Activated CD4-positive, alpha-beta memory T cell treated with anti-CD3 and anti-CD28 coated beads for 36 hours (primary cell): ENCODE measurements at places on chromosomes 12 and 14.

- no peaks in the 10 kb centered on the region for H3K27me3 ChIP-seq
- DNase-seq: no peak
- no peak overlapping the region for H3K27ac ChIP-seq
- H3K4me1 ChIP-seq: peaks cover 34% of the 10 kb centered on the region
- no peaks in the 10 kb centered on the region for H3K36me3 ChIP-seq
Observed at GRCh38 chr14:101709533-101709881, 52.0 kb upstream of the PPP2R5C start.

DNA sequence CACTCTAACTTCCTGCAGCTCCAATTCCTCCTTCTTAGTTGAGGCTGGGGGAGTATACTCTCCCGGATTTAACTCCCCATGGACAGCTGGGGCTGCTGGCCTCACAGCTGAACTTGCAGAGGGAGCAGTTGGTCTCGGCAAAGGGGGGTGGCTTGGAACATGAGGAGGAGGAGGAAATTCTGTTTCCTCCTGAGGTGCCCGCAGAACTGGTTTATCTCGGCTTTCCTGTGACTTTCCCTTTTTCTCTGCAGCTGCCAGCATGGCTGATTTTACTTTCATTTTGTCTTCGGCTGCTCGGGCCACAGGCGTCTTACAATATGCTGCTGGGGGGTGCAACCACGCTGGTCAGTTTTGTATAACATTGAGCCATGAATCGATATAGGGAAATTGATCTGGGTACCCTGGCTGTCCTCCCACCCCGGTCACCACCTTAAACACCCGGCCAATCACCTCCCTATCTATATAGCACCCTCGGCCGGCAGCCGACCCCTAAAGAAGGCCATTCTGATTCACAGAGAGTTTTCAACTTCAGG is 1317.6 kb downstream of the TMEM121 start:
- peak overlapping the region; percentile 47 for H3K27ac ChIP-seq
- no peaks in the 10 kb centered on the region for H3K36me3 ChIP-seq
- no peaks in the 10 kb centered on the region for H3K27me3 ChIP-seq
- H3K4me3 ChIP-seq: peak overlapping the region; percentile 87
- peaks cover 29% of the 10 kb centered on the region for H3K4me1 ChIP-seq
- DNase-seq: peak; percentile 50

- no peak overlapping the region for H3K4me3 ChIP-seq
- no peaks in the 10 kb centered on the region for H3K4me1 ChIP-seq
- DNase-seq: no peak
- no peaks in the 10 kb centered on the region for H3K36me3 ChIP-seq
- no peak overlapping the region for H3K27ac ChIP-seq
- H3K27me3 ChIP-seq: peaks cover 28% of the 10 kb centered on the region
Observed at GRCh38 chr12:111171345-111171744, 197.6 kb downstream of the PHETA1 start.

DNA sequence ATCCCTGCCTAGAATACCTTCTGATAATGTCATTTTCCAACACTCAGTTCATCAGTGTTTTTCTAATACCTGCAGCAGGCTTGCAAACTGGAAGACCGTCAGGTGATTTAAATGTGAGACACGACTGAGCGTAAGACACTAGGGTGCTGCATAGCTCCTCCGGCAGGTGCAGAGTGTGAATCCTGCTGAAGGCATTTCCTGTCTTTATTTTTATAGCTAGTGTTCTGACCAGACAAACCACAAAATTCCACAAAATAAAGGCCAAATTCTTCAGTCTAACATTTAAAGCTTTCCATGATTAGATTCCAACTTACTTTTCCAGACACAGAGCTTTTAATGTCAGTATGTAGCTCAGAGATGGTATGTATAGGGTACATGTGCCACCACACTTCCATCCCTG is 70.7 kb downstream of the BBS10 start:
- H3K27ac ChIP-seq: no peak overlapping the region
- peaks cover 13% of the 10 kb centered on the region for H3K27me3 ChIP-seq
- peaks cover 12% of the 10 kb centered on the region for H3K4me1 ChIP-seq
- no peak for DNase-seq

GRCh38 chr12:75714462-75715322 is 203.3 kb upstream of the KRR1 start:
- H3K4me3 ChIP-seq: no peak overlapping the region
- DNase-seq: no peak
- H3K27me3 ChIP-seq: no peaks in the 10 kb centered on the region
- no peak overlapping the region for H3K27ac ChIP-seq

GRCh38 chr12:56172839-56173238 is 14.7 kb downstream of the MYL6 start:
- no peak overlapping the region for H3K4me3 ChIP-seq
- peaks cover 46% of the 10 kb centered on the region for H3K36me3 ChIP-seq
- H3K27me3 ChIP-seq: no peaks in the 10 kb centered on the region
- no peaks in the 10 kb centered on the region for H3K4me1 ChIP-seq
- DNase-seq: no peak

DNA sequence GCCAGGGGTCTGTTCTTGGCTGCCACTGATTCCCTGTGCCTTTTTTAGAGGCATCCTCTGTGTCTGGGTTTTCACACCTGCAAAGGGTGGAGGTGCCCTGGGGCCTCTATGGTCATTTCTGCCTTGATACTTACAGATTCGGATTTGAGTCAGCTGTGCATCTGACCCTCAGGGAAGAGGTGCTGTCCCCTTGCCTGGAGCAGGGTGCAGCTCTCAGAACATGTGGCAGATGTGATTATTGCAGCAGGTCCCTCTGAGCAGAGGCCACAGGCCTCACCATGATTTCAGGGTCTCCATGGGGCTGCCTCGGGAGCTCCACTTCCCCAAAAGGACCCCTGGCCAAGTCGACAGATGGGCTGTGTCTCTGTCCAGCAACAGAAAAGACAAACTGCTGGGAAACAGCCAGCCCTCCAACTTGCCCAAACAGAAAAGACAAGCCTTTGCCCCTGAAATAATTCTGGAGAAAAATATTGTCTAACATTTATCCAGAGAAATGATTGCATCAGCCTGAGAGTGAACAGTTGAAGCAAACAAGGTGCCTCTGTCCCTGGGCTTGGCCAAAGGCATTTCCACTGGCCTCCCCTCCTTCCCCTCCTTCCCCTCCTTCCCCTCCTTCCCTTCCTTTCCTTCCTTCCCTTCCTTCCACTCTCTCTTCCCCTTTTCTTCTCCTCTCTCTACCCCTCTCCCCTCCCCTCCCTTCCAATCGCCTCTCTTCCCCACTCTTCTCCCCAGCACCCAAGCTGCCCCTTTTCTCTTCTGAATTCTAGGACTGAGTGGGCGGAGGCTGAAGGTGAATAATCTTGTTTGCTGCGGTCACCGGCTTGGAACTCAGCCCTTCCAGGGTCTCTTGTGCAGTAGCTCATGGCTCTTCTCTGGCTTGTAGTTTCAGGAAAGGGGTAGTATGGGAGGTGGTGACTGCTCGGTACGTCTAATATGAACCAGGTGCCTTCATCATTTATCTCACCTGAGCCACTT is 676 bp downstream of the SERPINA3 start:
- H3K4me1 ChIP-seq: no peaks in the 10 kb centered on the region
- H3K27ac ChIP-seq: no peak overlapping the region
- DNase-seq: no peak
- no peaks in the 10 kb centered on the region for H3K36me3 ChIP-seq
- H3K4me3 ChIP-seq: no peak overlapping the region

DNA sequence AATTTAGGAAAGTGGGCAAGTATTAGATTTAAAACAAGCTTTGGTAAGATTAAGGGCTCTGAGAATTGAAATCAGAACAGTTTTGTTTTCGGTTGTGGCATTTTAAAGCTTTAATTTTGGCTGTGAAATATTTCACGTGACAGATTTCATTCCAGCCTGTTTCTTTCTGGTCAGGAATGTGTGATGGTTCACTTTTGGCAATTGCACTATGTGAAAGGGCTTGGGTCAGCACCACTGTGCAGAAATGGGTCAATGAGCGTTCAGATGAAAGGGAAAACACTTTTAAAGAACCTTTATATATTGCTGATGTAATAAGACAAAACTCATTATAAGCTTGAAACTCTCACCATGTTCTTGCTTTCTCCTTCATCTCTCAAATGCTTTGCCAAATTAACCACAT is 17.1 kb downstream of the NUBPL start:
- H3K4me1 ChIP-seq: peaks cover 6% of the 10 kb centered on the region
- H3K4me3 ChIP-seq: no peak overlapping the region
- no peaks in the 10 kb centered on the region for H3K27me3 ChIP-seq
- no peak for DNase-seq
- no peak overlapping the region for H3K27ac ChIP-seq
- peaks cover 7% of the 10 kb centered on the region for H3K36me3 ChIP-seq

DNA sequence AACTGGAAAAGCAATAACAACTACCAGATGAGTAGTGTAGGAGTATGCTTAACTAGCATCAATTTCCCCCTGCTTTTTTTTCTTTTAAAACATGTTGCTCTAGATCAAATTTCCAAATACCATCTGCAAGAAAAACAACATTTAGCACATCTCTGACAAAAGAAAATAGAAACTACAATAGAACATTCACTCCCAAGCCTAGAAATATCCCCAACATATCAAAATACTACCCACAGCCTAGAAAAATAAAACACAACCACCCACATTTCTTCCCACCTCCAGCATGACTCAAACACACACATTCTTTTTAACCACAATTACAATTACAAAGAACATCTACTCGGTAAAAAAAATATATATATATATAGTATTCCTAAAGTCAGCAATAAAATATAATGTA is 120.0 kb downstream of the PPFIA2 start:
- no peaks in the 10 kb centered on the region for H3K4me1 ChIP-seq
- no peaks in the 10 kb centered on the region for H3K36me3 ChIP-seq
- no peak for DNase-seq
- no peak overlapping the region for H3K4me3 ChIP-seq
- H3K27ac ChIP-seq: no peak overlapping the region

DNA sequence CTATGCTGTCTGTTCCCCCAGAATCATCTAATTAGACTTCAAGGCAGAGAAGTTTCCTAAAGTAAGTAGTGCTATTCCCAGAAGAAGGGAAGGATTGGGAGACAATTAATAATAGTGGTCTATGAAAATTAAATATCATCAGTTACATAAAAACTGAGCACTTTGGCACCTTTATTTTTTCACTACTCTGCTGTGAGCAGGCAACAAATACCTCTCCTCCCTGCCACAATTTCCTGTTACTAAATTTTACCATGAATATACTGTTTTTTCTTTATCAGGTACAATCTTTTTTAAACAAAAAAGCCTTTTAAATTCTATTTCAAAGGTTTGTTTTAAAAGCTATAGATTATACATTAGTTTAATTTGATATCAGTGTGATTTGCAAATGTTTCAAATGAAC is 29.4 kb upstream of the KRAS start:
- no peaks in the 10 kb centered on the region for H3K27me3 ChIP-seq
- peaks cover 35% of the 10 kb centered on the region for H3K4me1 ChIP-seq
- H3K4me3 ChIP-seq: no peak overlapping the region

- no peaks in the 10 kb centered on the region for H3K27me3 ChIP-seq
- H3K4me1 ChIP-seq: no peaks in the 10 kb centered on the region
- no peaks in the 10 kb centered on the region for H3K36me3 ChIP-seq
- no peak overlapping the region for H3K4me3 ChIP-seq
- DNase-seq: no peak
- no peak overlapping the region for H3K27ac ChIP-seq
Observed at GRCh38 chr12:1564067-1564466, 30.3 kb downstream of the FBXL14 start.

GRCh38 chr14:104443391-104444158 is 136.0 kb upstream of the C14orf180 start:
- peaks cover 5% of the 10 kb centered on the region for H3K36me3 ChIP-seq
- H3K27ac ChIP-seq: no peak overlapping the region
- H3K4me3 ChIP-seq: no peak overlapping the region
- H3K27me3 ChIP-seq: peaks cover 17% of the 10 kb centered on the region
- no peak for DNase-seq
- no peaks in the 10 kb centered on the region for H3K4me1 ChIP-seq
